ENCODE measurements at places on chromosomes 5 and 9.

DNA sequence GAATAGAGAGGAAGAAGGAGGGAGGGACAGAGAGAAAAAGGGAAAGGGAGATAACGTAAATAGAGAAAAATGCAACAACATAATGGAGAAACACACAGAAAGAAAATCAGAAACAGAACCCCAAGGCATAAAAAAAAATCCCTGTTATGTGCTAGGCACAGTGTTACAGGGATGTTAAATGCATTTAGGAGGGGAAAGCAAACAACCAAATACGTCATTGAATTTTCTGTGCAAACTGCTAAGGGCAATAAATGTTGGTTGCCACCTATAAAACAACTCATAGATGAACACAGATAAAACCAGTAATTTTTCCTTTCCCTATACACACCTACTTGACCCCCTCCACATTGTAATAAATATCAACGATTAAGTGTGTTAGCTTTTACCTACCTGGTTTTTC, 51.3 kb upstream of the ASTN2 start:
- peak; percentile 68 for DNase-seq

GRCh38 chr9:96440671-96441199, 9.2 kb upstream of the HABP4 start:
- DNase-seq, result no peak

DNA sequence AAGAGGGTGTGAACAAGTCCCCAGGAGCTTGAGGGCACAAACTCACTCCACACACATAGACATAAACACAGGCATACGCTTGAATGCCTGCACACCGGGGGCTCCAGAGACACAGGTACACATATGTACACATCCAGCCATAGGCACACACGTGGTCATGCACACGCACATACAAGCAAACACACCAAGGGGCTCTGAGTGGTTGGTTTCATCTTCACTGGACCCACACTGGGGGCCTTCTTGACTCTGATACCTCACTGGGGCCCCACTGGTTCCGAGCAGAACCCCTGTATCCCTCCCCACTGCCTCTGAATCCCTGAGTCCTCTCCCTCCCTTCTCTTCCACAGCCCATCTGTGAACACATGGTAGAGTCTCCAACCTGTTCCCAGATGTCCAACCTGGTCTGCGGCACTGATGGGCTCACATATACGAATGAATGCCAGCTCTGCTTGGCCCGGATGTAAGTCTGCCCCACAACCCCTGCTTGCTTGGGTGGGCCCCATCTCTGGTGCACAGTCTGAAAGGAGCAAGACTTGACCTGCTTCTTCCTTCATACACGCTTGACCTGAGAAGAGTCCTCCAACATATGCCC, 6.4 kb downstream of the SPINK4 start:
- no peak for DNase-seq

- DNase-seq, result no peak
These were observed 17.5 kb upstream of the NREP start for GRCh38 chr5:111774525-111774924.

DNA sequence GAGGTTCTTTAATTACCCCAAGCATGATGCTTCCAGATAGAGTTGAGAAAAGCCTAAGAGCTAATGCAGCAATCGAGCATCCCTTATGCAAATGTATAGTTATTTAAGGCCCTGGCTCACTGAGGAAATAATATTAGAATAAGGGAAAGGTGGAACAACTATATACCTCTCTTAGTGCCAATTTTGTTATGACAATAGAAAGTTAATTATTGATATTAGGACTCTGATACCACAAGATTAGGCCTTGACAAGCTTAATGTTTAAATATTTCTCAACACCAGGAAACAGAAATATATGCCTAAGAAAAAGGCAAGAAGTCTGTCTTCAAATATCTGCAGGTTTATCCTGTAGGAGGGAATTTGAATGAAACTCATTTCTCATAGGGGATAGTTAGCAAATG, 371.0 kb downstream of the PRELID2 start:
- no peak for DNase-seq

DNA sequence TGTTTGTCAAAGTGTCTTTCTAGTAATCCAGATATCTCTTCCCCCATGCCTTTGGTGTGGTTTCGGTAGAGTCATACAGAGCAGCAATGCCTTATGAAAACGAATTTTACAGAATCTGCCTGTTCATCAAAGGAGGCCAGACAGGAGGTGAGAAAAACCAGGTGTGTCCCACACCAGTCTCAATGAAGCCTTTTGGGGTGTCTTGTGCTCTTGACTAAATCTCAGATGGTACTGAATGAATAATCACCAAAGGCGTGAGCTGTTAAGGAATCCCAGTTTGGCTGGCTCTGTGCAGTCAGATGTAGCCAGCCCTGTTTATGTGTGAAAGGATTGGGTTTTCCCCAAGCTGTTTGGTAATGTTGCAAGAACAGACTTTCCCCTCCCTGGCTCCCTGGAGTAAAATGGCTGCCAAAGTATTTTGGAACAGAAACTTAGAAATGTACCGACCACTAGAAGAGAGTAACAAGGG, 70.8 kb upstream of the CDKN2B start:
- DNase-seq, result no peak

GRCh38 chr9:118362596-118362995, 658.4 kb downstream of the TLR4 start:
- no peak for DNase-seq

DNA sequence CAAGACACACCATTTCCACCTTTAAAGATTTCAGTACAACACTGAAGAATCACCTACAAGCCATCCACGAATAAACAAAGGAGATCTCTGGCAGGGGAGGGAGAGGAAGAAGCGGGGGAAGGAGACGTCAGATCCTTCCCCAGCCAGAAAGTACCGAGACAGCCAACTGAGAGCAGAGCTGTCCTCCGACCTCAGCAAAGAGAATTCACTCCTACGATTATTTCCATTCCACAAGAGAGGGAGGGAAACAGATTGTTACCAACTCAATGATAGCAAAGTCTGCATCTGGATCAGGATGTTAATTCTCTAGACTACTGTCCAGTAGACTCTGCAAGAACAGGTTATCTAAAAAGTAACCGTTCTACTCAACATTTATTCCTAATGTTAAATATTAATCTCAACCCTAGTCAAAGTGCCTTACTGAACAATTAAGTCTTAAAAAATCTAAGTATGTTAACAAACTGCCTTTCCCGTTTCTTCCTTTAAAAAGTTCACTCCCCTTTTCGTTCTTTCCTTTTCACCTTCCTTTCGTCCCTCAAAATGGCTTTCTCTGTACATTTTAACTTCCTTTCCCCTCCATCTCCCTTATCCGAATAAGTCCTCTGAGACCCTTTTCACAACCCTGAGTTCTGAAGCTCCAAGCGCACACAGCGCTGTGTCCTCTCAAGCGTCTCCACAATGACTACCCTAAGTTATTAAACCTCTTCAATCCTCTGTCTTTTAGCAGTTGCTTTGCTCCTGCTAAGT, 1.4 kb downstream of the CHD1 start:
- no peak for DNase-seq

DNA sequence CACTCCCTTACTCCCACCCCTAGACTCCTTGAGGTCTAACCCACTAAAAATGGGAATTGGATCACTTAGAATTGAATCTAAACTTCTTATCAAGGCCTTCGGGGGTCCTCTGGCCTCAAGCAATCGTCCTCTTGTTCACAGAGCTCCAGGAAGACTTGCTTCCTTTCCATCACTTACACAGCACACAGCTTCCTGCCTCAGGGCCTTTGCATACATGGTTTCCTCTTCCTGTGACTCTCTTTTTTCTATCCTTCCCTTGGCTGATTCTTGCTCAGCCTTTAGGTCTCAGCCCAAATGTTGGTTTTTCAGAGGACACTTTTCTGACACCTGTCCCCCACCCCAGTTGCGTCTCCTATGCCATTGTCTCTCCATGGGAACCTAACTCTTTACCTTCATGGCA, 50.0 kb upstream of the ALDH1B1 start:
- no peak for DNase-seq

- no peak for DNase-seq
These were observed 45.1 kb upstream of the DAB2 start for GRCh38 chr5:39469777-39470415.

DNA sequence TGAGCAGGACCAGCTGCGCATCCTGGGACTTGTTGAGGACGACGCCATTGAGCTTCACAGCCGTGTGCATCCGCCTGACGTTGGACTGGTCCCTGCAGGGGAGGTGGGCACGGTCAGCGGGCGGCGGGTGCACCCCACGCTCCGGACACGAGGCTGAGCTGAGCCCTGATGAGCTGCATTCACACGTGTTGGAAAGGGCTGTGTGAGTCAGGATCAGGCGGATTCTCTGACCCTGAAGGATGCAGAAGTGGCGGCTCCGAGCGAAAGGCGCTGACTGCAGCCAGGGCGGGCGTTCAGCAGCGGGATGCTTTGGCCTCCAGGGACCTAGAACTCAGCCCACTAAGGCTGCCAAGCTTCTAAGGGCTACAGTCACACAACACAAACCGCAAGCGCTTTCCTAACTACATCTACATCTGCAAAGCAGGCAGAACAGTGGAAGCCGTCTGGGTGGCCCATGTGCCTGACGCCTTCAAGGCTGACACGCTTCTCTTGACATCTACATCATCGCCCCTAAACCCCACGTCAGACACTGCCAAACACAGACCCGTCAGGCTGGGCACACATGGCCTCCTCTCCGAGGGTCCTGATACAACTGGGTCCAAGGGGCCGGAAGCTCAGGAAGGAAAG, 44.9 kb downstream of the NKD2 start:
- DNase-seq, result no peak

DNA sequence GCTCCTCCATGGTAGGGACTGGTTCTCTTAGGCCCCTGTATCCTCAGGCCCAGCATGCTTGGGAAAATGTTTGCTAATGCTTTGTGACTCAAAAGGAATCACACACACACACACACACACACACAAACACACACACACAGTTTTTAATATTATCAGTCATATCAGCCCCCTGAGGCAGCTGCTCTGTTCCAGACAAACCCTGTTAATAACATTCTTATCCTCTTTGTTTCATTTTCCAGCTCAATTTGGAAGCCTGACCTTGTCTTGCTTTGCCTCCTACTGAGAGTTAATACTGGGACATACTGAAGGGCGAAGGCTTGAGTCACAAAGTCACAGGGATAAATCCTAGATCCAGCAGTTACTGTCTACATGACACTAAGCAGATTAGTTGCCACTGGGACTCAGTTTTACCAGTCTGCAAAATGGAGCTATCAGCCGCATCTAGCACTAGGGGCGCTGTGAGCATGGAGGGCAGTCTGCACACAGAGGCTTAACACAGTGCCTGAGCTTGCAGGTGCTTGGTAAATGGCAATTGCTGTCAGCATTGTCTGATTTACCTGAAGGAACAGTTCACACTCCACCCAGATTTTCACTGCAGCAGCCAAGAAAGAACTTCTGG, 37.1 kb upstream of the KCNMB1 start:
- no peak for DNase-seq

DNA sequence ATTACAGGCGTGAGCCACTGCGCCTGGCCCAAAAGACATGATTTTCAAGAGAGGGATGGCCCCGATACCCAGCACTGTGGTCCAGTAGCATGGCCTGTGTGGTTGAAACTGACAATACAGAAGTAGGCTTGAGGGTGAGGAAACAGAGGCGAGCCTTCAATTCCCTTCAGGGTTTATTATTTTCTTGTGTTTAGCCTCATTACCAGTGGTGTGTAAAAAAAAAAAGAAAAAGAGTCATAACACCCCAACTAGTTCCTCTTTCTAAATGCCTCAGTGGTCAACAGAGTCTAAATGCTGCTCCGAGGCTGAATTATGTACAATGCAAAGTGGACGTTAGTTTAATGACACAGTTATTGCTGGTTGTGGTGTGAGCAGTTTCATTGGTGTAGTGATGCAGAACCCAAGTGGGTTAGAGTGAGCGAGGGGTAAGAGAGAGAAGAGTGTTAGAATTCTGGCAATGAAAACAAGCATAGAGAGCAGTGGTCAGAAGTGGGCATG, 58.8 kb downstream of the SNX30 start:
- no peak for DNase-seq

DNA sequence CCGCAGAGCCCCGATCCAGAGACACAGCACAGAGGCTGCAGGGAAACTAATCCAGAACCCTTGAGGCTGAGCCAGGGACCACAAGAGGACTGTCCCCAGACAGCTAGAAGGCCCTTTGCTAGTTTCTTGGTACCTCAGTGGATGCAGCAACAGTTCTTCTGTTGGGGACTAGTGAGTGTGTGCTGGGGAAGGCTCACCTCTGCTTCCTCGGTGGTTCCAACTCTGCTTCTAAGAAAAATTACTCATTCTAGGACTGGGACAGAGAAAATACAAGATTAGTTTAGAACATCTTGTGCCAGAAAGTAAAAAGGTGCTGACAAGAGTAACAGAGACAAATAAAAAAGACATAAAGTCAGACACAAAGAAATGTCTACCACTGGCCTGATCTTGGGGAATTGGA, 19.5 kb upstream of the ZNF484 start:
- DNase-seq, result no peak

GRCh38 chr9:13220837-13221236, 58.7 kb downstream of the MPDZ start:
- DNase-seq, result no peak

- DNase-seq, result no peak
These were observed 24.2 kb downstream of the FAM78A start for GRCh38 chr9:131252120-131252519.

GRCh38 chr9:93180938-93181337, 3.0 kb upstream of the WNK2 start:
- no peak for DNase-seq

- no peak for DNase-seq
These were observed 104.8 kb upstream of the CD180 start for GRCh38 chr5:67301285-67301903.

- no peak for DNase-seq
These were observed 735.3 kb upstream of the ZNF608 start for GRCh38 chr5:125481506-125482465.

DNA sequence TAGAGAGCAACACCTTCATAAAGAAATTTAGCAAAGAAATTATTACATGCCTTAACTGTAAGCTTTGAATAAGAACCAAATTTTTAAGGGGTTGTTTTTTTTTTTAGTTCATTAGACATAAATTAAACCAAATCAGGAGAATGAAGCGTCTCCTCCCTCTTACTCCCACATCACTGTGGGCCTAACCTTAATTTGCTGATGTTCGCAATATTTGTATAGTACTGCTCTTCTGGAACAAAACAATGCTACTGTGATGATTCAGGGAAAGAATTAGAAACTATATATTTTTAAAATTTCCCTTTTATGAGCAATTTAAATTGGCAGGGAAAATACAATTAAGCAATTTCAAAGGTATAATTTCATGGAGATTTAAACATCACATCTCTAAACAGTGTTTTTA, 275.0 kb upstream of the C9orf72 start:
- no peak for DNase-seq

- DNase-seq, result no peak
These were observed 53.9 kb downstream of the SGCD start for GRCh38 chr5:156380848-156381247.

GRCh38 chr5:131361677-131362315, 97.9 kb downstream of the CDC42SE2 start:
- no peak for DNase-seq

GRCh38 chr5:155772009-155772662, 554.8 kb upstream of the SGCD start:
- no peak for DNase-seq

GRCh38 chr9:6788162-6789016, 30.6 kb downstream of the KDM4C start:
- DNase-seq, result peak; percentile 33
